BE2C (cell line): ENCODE measurements at places on chromosomes 4 and X.

DNA sequence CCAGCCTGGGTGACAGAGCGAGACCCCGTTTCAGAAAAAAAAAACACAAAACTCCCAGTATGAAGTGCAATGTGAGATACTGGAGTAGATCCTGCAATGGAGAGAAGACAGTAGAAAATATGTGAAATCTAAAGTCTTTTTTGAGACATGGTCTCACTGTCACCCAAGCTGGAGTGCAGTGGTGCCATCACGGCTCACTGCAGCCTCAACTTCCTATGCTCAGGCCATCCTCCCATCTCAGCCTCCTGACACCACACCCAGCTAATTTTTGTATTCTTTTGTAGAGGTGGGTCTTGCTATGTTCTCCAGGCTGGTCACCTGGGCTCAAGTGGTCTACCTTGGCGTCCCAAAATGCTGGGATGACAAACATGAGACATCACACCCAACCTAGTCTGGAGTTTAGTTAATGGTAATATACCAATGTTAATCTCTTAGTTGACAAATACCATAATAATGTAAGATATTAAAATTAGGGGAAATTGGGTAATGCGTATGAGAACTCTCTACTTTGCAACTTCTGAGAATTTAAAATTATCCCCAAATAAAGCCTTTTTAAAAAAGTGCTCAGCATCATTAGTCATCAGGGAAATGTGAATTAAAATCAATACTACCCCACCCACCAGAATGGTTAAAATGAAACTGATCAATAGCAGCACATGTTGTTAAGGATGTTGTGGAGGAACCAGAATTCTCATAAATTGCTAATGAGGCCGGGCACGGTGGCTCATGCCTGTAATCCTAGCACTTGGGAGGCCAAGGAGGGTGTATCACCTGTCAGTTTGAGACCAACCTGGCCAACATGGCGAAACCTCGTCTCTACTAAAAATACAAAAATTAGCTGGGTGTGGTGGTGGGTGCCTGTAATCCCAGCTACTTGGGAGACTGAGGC lies 15.0 kb downstream of the RBMX start:
- DNase-seq, result no peak

- DNase-seq, result no peak
Observed at GRCh38 chr4:26819478-26820095, 41.1 kb upstream of the STIM2 start.

DNA sequence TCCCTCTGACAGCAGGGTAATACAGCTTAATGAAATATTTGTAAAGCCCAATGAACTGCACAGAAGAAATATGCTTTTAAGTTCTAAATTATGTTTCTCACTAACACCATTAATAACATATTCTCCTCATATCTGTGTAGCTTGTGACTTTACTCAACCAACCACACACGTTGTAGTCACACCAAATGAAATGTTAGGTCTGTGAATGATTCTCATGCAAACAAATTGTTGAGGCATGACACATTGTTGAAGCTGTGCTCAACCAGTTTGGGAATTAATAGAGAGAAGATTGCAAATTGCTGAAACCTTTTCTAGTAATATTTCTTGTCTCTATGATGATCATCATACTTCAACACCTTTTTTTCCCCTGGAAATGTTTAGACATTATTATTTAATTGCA lies 645.9 kb downstream of the PCDH7 start:
- DNase-seq, result no peak

DNA sequence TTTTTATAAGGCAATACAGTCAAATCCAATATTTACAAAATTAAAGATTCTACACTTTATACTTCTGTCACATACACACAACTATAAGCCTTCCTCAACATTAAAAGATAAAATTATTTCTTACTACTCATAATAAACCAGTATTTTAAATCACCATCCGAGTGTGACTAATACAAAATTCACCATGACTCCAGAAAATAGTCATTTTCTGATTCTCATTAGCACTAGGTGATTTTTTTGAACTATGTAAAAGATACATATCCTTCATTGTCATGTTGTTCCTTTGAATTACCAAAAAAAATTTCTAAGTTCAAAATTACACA lies 646 bp upstream of the SLC7A11 start:
- no peak for DNase-seq

- no peak for DNase-seq
Observed at GRCh38 chr4:154189346-154189745, 302.3 kb downstream of the DCHS2 start.

DNA sequence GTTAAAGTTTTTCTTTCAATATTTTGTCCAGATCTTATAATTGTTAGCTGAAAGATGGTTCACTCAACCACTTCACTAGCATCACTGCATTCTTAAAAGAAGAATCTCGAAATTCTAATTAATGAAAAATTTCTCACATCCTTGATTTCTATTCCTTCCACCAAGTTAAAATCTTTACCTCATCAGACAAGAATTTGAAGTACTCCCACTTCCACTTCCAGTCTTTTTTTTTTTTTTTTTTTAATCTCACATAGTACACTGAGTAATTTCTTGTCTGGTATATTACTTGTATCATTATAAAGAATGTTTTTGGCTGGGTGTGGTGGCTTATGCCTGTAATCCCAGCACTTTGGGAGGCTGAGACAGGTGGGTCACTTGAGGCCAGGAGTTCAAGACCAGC lies 73.2 kb downstream of the FBXW7 start:
- no peak for DNase-seq

DNA sequence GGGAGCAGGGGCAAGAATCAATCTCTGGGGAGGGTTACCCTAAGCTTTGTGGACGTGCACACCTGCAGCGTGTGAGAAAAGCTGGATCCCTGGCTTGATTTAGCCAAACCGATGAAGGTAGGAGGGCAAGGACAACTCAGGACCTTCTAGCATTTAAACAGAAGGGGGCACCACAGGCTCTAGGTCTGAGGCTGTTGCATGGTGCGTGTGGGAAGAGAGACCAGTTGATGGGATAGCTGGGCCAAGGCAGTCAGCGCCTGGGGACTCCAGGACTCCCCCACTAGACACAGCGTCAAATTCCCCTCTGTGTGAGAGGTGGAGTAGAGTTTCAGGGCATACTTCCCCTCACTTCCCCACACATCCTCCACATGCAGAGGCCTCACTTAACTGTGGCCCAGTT lies 4.3 kb downstream of the GABRQ start:
- DNase-seq, result peak; percentile 42
